ENCODE measurements at places on chromosomes 1 and 21. TPM values are rescaled to one million over a fixed set of nuclear protein-coding genes. Genes with fewer than 3 reads are reported as not detected.

GRCh38 chr1:53959664-53960250 is 13.6 kb downstream of the LRRC42 start:
- DNase-seq = no peak

GRCh38 chr1:156766298-156767100 is 836 bp upstream of the PRCC start:
- no peak for DNase-seq

DNA sequence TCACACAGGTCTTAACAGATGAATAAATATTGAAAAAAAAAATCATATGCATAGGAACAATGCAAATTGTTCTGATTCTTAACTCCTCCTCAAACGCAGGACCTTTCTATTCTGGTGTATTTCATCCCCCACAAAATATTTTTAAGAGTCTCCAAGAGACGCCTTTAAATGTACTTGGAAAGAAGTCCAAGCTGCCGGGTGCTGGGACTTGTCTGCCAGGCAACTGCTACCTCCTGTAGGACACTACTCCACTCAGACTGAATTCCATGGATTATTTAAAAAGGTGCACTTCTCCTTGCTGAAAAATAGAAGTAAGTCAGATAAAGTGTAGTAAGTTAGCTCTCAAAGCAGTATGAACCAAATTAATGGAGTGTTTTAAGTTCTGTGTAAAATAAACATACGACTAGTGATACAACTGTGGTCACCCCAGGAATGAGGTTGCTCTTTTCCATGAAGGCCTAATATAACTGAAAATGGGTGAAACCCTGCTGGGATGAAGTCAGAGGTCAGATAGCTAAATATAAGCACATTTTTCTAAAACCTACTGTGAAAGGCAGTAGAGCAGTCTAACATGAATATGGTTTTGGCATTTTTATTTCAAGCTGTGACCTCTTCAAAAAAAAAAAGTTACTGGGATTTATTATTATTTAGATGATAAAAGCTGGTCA is 189.2 kb upstream of the PBX1 start:
- no peak for DNase-seq

DNA sequence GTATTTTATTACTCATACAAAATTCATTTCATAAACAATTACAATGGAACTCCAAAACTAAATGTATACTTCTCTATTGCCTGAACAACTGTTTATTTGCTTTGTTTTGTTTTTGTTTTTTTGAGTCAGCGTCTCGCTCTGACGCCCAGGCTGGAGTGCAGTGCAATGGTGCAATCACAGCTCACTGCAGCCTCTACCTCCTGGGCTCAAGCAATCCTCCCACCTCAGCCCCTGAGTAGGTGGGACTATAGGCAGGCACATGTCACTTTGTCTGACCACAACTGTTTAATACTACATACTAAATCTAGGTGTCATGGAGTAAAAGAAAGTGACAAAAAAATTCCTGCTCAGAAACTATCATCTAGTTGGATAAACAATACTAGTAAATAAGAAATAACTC is 49.3 kb downstream of the RAB3GAP2 start:
- DNase-seq = no peak

DNA sequence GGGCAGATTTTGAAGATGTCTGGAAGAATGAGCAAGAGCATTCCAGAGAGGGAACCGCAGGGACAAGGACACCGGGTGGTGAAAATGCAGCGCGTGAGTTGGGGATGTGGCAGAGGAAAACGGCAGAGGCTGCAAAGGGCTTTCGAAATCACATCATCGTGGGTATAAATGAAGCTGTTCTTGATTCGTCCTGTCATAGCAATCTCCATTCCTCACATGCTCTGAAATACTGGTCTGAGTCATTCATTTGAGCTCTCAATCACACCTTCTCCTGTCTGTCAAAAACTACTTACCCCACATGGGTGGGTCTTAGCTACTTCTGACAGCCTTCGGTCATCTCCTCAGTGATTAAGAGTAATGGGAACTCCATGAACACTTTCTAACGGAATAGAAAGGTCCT is 81.5 kb downstream of the ERG start:
- no peak for DNase-seq

DNA sequence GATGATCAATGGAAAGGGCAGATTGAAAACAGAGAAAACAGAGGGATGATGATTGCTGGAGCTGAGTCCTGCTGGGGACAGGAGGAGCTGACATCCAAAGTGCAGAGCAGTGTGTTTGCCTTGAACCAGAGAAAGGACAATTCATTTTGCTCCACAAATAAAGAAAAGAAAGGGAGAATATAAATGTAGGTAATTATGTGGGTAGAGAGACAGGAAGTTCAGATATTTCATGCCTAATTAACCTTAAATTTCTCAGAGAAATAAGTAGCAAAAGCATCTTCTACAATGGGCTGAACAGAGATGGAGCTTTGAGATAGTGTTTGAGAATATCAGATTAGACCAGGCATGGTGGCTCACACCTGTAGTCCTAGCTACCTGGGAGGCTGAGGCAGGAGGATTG is 93.2 kb downstream of the TNFSF18 start:
- DNase-seq = no peak

- no peak for DNase-seq
These were observed 3.7 kb upstream of the DDX20 start for GRCh38 chr1:111751906-111752575.

DNA sequence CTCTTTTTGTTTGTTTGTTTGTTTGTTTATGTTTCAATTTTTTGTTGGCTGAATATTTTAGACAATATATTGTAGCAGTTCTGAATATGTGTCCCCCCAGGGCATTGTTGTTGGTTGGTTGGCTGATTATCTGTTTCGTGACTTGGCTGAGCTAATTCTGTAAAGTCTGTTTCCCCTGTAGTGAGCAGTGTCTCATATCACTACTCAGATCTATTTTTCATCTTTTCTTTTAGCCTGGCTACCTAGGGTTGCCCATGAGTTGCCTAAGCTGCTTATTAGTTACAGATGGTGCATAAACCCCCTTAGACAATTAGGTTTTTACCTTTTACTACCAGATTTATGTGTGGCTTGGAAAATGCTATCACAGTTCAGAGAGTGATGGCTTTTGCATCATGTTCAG is 32.3 kb downstream of the CFAP57 start:
- no peak for DNase-seq

DNA sequence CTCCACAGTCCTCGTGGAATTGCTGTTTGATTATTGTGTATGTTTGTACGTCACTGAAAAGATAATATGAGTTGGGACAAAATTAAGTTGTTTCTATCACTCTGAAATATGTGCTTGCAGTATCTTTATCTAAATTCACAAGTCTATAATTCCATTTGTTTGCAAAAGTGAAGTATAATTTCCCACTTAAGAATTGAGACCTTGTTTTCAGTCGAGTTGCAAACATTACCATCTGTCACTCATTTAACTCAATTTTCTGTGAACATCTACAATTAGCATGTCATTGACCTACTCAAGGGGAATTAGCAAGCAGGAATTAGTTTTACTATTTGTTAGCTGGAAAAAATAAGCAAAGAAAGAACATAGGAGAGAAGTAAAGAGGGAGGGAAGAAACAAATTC is 195.8 kb downstream of the TPR start:
- DNase-seq = no peak

- peak; percentile 43 for DNase-seq
These were observed at the start of gene GLMP for GRCh38 chr1:156295391-156295947. GLMP (minus strand) TSS chr1:156295679; CDS start chr1:156295645, 34 bp downstream.

- DNase-seq = no peak
These were observed 4.9 kb downstream of the CEP104 start for GRCh38 chr1:3852091-3852490.

DNA sequence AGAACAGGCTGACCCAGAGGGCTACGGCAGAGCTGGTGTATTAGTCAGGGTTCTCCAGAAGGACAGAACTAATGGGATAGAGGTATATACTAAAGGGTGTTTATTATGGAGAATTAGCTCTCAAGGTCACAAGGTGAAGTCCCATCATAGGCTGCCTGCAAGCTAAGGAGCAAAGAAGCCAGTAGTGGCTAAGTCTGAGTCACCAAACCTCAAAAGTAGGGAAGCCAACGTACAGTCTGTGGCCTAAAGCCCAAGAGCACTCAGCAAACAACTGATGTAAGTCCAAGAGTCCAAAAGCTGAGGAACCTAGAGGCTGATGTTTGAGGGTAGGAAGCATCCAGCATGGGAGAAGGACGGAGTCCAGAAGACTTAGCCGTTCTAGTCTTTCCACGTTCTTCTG is 179.2 kb downstream of the BACH1 start:
- no peak for DNase-seq

DNA sequence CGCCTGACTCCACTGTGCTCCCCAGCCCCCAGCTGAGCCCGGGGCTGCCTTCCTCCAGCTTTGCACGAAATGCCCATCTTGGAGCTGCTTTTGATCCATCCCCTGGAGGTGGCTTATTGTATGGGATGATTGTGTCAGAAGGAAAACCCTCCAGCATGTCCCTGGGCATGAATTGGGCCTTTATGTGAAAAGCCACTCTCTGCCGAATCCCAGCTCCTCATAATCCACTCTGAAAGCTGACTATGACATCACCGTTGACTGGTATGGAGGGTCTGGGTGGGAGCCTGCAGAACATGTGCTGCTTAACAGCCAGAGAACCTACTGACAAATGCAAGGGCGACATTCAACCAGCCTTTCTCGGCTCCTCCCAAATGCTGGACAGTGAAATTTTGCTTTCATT is 74.6 kb downstream of the NENF start:
- DNase-seq = no peak

DNA sequence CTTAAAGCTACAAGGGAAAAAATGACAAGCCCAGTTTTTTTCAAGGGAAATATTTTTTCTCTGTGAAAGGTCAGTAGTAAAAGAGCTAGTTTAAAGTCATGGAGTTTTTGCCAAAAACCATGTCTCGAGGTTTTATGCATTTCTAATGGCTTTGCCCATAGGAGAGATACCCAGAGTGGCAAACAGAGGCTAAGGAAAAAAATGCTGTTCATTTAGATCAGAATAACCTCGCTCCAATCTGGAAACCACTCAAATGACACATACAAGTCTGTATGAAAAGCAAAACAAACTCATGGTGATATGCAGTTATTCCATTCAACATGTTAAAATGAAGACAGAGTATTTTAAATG is 36.9 kb upstream of the EDEM3 start:
- DNase-seq = no peak

GRCh38 chr1:201675143-201675542 is 136.2 kb downstream of the NAV1 start:
- no peak for DNase-seq

GRCh38 chr1:60888126-60888525 is 194.2 kb upstream of the NFIA start:
- DNase-seq = no peak

- DNase-seq = no peak
These were observed 1.5 kb upstream of the CLDN17 start for GRCh38 chr21:30168086-30168485.

- DNase-seq = no peak
These were observed 59.6 kb downstream of the CC2D1B start for GRCh38 chr1:52306227-52307006.

GRCh38 chr1:14538335-14538734 is 60.1 kb upstream of the KAZN start:
- no peak for DNase-seq

DNA sequence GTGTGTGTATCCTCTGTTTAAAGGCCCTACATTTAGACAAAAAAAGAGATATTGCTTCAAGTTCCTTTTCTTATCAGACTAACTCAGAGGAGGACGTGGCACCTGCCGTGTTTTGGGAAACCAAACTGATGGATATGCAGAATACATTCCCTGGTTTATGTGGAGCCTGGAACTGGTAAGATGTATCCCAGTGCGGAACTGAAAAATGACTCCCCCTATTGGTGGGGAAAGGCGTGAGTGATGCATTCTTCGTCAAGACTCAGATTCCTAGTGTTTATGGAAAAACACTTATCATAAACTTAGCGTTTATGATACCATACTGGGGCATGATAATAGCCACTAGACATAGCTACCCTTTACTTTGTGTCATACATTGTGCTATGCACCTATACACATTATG is 154.2 kb downstream of the ZNF326 start:
- DNase-seq = no peak

- no peak for DNase-seq
These were observed 29.8 kb downstream of the HYI start for GRCh38 chr1:43423672-43424550.

DNA sequence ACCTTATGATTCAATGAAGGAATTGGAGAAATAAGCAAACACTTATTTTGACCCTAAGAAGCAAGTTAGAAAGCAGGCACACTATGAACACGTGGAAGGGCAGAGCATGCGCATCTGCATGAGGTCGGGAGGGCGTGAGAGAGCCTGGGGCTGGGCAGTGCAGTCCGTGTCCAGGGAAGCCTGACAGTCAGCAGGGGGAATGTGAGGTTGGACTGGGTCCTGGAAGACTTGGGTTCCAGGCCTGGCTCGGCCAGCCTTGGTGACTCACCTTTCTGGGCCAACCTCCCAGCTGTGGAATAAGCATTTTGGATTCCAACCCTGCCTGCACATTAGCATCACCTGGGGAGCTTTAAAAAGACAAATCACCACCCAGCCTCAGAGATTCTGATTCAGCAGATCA is 26.6 kb upstream of the LMX1A start:
- no peak for DNase-seq

DNA sequence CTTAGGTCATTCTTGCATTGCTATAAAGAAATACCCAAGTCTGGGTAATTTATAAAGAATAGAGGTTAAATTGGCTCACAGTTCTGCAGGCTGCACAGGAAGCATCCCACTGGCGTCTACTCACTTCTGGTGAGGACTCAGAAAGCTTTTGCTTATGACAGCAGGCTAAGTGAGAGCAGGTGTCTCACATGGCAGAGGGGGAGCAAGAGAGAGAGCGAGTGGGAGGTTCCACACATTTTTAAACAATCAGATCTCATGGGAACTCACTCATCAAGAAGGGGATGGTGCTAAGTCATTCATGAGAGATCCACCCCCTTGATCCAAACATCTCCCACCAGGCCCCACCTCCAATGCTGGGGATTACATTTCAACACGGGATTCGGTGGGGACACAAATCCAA is 13.6 kb upstream of the RGS4 start:
- peak; percentile 70 for DNase-seq

DNA sequence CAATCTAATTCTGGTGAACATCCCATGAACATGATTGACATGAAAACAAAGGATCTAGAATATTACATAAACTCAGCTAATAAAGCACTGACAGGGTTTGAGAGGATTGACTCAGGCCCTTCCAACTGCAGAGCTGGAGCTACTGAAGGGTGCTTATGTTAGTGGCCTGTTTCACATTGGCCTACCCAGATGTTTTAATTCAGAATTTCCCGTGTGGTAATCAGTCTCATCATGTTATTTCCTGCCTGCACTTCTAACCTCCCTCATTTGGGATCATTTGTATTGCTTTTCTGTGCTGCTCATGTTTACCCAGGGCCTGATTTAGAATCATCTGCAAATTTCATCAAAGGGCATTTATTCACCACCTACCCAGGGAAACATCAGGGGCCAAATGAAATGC is 270.3 kb downstream of the PLPP3 start:
- DNase-seq = no peak

GRCh38 chr1:226236826-226237225 is 13.4 kb downstream of the MIXL1 start:
- no peak for DNase-seq

PDZK1 gene
- 1.7 TPM for total RNA-seq

HNRNPCL4 gene
- not detected for total RNA-seq

PROX1 gene
- 68.4 TPM for total RNA-seq

RFX5 gene
- 64.4 TPM for total RNA-seq

GBP4 gene
- not detected for total RNA-seq
